ENCODE measurements at places on chromosomes 7 and 10.

DNA sequence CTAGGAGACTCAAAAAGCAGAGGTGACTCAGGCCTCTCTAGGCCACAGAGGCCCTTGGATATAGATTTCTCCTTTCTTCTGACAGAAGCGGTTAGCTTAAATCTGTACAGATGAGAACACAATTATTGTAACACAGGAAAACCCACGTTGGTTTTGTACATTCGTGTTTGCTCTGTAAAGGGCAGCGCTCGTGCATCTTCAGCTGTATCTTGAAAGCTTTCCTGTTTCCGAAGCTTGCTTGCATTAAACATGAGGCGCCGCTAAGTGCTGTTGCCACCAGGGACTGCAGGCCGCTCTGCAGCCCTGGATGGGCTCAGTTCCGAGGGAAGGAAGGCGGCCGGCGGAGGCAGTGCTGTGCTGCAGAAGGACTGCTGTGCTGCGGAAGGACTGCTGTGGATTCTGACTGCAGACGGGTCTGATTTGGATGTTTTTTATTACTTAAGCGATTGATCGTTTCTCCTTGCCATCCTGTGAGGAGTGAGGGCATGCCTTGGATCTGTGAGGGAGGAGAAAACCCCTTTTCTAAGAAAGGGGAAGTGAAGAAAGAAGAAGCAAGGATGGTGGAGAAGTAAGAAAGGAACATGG is 53.3 kb downstream of the FHIP2A start:
- no peak for DNase-seq

- no peak for DNase-seq
Observed at GRCh38 chr7:93238748-93239147, 6.6 kb downstream of the VPS50 start.

DNA sequence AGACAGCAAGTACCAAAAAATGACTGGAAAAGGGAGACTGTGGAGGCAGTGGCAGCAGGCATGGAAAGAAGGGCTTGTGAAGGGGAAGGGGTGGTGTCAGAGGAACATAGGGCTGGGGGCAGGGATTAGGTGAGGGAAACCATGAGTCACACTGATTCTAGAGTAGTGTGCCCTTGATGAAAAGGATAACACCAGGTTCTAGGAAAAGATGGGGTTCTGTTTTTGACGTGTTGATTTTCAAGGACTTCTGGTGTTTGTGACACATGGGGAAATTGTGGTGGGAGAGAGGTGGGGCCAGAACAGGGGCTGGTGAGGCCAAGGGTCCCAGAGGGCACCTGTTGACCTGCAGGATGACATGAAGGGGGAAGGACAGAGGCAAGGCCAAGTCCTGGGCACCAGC is 57.1 kb downstream of the FIGNL1 start:
- peak; percentile 43 for DNase-seq

- DNase-seq: no peak
Observed at GRCh38 chr10:59033622-59034021, 142.8 kb upstream of the PHYHIPL start.

DNA sequence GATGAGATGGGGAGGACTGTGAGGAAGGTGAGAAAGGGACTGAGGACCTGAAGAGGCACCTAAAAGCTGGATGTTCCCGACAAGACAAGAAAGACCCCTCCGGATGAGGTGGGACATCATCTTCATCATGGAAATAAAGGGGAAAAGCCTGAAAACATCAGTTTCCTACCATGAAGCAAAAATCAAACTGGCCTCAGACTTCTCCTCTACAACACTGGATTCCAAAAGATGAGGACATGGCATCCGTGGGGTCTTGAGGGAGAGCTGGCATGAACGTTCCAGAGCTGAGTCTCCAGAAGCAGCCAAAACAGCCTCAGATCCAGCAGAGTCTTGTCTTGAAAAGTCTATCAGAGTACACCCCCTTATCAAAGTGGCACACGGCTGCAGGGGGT is 44.5 kb downstream of the DIP2C start:
- no peak for DNase-seq

GRCh38 chr7:129366-130221 is 62.8 kb upstream of the FAM20C start:
- no peak for DNase-seq

- DNase-seq: no peak
Observed at GRCh38 chr7:116185956-116186355, 24.4 kb upstream of the TES start.

- DNase-seq: peak; percentile 68
Observed at GRCh38 chr10:62817121-62817765, 1.1 kb upstream of the EGR2 start.

GRCh38 chr10:95276367-95277200 is 14.2 kb downstream of the PDLIM1 start:
- no peak for DNase-seq

GRCh38 chr7:134890246-134891240 is 95.8 kb upstream of the AGBL3 start:
- DNase-seq: no peak

DNA sequence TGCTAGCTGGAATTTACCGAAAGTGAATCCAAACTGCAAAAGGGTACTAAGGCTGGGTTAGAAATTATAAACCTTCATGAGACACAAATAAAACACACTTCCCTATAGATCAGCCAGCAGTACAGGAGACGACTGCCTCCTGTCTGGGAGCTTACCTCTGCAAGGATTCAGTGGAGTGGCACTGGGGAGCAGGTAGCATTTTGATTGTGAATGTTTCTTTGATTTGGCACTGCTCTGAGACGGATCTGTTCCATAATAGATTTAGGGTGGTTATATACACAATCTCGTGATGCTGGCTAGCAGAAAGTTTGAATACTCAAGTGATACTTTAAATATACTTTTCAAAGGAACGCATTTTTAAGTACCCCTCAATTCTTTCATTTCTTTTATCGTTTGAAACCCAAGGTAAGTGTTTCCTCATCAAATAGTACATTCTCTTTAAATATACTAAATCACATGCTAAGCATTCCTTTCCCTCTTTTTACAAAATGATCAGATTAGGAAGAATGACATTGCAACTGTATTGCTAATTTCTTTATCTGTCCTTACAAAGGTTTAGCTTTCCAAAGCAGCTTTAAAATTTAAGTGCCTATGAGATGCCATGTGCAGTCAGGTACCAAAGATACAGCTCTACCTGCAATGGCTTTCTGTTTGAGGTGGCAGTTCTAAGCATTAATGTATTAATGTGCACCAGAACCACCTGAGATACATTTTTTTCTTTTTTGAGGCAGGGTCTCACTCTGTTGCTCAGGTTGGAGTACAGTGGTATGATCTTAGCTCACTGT is 20.6 kb upstream of the CHCHD3 start:
- no peak for DNase-seq

- DNase-seq: no peak
Observed at GRCh38 chr7:134067164-134067563, 60.0 kb upstream of the LRGUK start.

- DNase-seq: no peak
Observed at GRCh38 chr10:77500754-77501151, 136.9 kb downstream of the KCNMA1 start.

DNA sequence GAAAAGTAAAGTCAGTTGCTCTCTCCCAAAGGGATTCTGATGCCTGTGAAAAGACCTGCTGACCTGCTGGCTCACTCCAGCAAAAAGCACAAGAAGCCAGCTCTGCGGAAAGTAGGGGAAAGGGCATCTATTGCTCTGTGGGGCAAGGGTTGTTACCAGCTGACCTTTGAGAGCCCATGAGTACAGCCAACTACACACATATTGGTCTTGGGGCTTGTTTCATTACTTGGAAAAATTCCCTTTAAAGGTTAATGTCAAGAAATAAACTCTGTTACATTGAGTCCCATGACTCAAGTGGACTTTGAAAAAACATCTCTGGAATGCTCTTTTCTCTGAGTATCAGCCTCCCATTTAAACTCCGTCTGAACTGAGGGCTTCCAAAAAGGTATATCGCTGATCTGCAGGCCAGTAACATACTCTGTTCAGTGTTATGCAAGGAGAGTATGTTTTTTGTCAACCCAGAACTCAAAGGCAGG is 53.2 kb downstream of the PANK1 start:
- DNase-seq: no peak

DNA sequence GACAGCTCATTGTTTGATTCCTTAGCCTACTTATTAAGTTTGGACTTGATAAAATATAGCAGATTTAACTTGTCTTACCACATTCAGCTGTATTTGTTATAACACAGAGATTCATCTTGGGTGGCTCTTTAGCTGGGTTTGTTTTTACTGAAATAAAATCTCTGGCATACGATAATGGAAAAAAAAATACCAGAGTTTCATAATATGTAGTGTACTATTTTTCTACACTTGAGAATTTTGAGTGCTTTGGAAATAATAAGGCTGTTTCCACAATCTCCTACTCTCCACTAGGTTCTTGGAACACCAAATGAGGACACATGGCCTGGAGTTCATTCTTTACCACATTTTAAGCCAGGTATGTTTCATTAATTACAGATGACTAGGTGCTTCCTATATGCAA is 218.6 kb upstream of the FZD1 start:
- no peak for DNase-seq

GRCh38 chr7:6092953-6093354 is 61.8 kb downstream of the ANKRD61 start:
- no peak for DNase-seq

GRCh38 chr7:136275794-136276193 is 298.6 kb upstream of the MTPN start:
- no peak for DNase-seq

- no peak for DNase-seq
Observed at GRCh38 chr10:12741360-12741804, 260.1 kb downstream of the CCDC3 start.

GRCh38 chr7:49564379-49564714 is 209.1 kb upstream of the VWC2 start:
- no peak for DNase-seq

GRCh38 chr10:122338609-122339441 is 35.7 kb upstream of the PLEKHA1 start:
- DNase-seq: no peak

DNA sequence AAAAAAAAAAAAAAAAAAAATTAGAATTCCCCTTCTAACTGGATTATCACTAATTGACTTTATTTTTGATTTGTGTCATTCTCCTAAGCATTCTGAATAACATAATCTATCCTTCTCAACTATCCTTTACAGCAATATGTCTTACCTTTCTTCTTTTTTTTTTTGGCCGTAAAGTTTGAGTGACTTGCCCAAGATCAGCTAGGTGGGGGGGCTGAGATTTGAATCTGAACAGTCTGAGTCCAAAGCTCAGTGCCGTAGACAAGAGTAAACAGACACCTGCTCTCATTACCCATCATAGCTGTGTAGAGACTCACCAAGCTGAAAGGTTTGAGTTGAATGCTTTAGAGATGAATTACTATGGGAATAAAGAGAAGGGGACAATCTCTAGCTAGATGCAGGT is 192.1 kb downstream of the SORCS1 start:
- no peak for DNase-seq

DNA sequence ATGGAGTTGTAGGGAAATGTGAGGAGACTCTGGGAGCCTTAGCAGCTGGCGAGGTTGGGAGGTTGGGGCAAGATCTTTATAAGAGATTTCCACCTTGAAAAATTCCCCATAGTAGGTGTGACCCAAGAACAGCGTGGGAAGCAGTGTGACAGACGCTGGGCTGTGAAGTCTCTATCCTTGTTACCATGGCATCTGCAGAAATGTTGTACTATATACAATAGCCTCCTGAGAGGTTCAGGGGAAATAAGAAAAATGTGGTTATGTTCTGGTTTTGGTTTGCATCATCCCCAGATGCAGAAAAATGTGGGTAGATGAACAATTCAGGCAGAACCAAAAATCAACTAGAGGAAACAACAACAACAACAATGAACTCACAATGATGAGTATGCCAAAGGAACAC is 498.6 kb downstream of the SH2D4B start:
- no peak for DNase-seq

DNA sequence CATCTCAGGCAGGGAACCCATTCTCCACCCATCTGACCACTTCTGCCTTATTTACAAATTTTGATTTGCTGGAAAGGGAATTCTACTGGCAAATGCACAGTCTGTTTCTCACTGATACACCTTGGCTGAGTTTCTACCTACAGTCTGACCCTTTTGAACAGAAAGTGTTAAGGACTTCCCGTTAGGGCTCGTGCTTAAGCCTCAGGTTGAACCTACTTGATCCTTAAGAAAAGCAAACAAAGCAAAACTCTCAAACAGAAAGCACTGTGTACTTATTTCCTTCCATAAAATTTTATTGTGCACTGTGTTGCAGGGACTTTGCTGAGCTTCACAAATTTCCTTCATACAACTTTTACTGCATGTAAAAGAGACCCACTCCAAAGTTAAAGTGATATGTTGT is 367.8 kb downstream of the NRG3 start:
- DNase-seq: no peak

- DNase-seq: no peak
Observed at GRCh38 chr10:104038958-104039752, 46.5 kb downstream of the COL17A1 start.

DNA sequence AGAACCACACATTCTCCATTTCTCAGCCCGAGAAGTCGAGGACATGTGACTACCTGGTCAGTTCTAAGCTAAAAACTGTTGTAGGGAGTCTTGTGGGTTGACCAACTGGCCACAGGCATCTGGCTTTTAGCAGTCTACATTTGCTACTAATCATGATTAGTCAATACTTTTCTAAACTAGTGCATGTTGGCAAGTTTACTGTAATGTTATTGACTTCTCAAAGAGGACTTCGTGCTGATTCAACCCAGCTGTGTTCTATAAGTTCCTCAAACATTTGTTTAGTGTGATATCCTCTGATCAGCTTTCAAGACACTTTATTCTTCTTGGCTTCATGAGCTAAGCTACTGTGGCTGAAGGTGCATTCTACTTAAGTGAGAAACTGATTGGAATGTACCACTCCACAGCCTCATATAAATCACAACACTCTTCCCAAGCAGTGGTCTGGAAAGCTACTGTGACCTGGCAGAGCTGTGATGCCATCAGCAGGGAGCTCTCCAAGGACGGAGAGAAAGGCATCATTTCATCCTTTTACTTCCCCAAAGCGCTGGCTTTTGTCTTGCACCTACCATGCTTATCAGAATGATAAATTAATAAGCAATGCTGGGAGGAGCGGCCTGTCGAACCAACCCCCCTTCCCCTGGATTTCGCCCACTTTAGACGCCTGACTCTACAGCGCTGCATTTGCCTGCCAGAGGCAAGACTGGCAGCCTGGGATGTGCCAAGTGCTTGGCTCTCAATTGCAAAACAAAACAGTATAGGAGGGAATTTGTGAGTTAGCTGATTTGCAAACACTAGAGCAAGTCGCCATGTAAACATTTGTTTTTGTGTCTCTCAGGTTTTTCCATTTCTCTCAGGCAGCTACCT is 206.7 kb upstream of the PLXNA4 start:
- DNase-seq: no peak

GRCh38 chr7:3244241-3244814 is 56.7 kb upstream of the SDK1 start:
- no peak for DNase-seq

- no peak for DNase-seq
Observed at GRCh38 chr10:13719425-13719824, 132.7 kb downstream of the PRPF18 start.

Measured in activated CD4-positive, alpha-beta T cell treated with anti-CD3 and anti-CD28 coated beads for 4 hours (primary cell).